Fibroblast of skin of right quadriceps (primary cell): ENCODE measurements at places on chromosomes 4 and X.

DNA sequence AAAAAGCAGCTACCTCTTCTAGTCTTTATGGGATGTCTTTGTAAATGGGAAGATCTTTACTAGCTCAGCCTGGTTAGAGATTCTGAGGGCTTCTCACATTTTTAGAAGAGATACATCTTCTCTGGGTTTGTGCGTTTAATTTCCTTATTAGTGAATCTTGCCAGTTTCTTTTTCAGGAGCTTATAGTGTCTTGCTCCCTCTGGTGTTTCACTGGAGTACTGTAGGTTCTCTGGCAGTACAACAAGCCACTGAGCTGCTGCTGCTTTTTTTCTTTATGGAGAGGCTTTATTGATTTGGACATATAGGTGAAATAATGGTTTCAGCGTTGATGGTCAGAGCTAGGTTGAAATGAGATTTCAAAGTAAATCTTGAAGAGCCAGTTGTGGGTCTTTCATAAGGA is 82.9 kb downstream of the LAS1L start:
- no peak for DNase-seq

GRCh38 chrX:65195621-65196020 is 219.4 kb upstream of the ZC4H2 start:
- no peak for DNase-seq

- DNase-seq: no peak
Measured at GRCh38 chr4:34731070-34731469, 1513.2 kb downstream of the ARAP2 start.

DNA sequence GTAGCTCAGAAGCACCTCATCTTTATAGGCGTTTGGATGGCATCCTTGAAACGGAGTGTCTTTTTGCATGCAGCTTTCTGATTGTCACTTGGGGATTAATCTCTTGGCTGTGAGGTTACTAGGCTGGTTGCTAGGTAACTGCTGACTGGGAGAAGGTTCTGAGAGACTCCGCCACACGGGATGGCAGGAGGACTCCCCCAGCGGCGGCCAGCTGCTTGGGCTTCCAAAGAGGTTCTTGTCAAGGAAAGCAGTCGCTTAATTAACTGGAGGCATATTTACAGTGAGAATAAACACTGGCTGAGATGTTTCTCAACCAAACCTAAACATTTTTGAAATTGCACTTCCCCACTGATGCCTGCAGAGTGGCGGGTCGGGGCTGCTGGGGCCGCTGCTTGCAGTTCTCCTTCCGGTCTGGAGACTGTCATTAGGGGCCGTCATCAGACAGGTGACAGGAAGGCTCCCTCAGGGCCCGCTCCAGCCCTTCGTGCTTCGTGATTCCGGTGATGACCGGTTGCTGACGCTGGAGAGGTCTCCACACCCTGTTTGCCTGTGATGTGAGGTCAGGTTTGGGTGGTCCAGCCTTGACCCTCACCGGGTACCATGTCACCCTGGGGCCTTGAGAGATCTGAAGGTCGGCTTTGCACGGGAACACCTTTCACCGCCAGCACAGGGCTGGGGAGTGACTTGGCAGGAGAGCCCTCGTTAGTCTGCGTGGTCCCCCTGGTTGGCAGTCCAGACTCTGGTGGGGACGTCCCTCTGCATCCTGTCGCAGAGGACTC is 9.1 kb downstream of the NSG1 start:
- DNase-seq: peak; percentile 18

GRCh38 chr4:100981447-100982204 is 365.7 kb downstream of the PPP3CA start:
- peak; percentile 38 for DNase-seq
